ENCODE measurements at places on chromosomes 5 and 9.

DNA sequence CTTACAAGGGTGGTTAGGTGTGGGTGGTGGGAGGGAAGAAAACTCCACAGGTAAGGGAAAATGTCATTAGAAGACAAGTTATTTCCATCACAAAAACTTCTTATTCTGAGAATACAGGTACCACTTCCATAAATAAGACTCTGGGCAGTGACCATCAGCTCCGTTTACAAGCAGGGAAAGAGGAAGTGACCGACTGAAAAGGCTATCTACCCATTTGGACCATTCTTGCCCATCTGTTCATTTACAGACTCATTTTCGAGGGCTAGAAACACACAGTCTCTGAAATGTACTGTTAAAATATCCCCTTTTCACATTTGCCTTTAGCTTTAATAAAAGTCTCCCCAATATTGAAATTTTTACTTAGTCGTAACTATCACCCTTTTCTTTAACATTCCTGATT is 79.5 kb downstream of the TTC39B start:
- no peak for DNase-seq

DNA sequence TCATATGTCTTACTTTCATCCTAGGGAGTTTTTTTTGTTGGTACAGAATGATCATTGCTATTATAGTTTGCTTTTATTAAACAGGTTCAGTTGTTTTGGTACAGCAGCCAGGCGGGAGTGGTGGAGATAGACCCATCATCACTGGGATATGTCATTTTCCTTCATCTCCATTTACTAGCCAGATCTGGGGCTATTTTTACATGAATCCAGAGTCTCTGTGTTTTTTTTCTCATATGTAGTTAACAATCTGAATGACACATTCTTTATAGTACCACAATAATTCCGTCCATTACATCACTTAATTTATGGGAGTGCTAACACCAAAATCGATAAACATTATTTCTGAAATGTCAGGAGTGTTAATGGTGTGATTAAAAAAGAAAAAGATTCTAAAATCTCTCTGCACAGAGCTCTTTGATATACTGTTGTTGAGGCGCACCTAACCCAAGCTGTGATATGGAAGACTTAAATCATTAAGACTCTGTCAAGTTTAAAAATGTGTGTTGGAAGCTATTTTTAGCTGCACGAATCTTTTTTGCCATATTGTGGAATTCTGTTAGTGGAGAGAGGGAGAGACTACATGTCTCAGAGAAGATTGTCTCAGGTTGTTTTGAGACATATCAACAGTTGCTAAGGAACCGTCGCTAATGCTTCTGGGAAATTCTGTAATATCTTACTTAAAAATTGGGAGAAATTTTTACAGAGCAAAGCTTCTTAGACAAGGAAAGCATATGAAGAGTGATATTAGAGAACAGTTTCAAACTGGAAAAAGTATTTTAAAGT is 59.6 kb downstream of the RPS23 start:
- DNase-seq, result no peak

GRCh38 chr9:90038763-90039162 is 434.0 kb downstream of the GADD45G start:
- DNase-seq, result no peak

DNA sequence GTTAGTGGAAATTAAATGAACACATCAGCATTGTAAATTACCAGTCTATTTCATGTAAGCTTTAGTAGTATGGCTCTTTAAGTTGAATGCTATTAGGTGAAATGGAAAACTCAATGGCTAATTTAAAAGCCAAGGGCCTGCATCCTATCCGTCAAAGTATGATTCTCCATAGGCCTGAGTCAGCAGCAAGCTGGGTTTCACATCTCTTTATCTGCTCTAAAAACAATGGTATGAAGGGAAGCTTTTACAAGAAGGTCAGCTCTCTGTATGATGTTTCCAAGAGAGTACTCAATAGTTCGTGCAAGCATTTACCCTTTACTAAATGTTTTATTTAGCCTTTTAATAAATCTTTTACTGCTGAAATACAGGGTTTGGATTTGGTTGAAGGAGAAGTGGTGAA is 62.8 kb downstream of the MAP1B start:
- DNase-seq, result no peak

GRCh38 chr9:134841180-134841904 is 39.3 kb upstream of the FCN2 start:
- DNase-seq, result no peak

GRCh38 chr9:107945493-107945892 is 455.9 kb upstream of the KLF4 start:
- no peak for DNase-seq

DNA sequence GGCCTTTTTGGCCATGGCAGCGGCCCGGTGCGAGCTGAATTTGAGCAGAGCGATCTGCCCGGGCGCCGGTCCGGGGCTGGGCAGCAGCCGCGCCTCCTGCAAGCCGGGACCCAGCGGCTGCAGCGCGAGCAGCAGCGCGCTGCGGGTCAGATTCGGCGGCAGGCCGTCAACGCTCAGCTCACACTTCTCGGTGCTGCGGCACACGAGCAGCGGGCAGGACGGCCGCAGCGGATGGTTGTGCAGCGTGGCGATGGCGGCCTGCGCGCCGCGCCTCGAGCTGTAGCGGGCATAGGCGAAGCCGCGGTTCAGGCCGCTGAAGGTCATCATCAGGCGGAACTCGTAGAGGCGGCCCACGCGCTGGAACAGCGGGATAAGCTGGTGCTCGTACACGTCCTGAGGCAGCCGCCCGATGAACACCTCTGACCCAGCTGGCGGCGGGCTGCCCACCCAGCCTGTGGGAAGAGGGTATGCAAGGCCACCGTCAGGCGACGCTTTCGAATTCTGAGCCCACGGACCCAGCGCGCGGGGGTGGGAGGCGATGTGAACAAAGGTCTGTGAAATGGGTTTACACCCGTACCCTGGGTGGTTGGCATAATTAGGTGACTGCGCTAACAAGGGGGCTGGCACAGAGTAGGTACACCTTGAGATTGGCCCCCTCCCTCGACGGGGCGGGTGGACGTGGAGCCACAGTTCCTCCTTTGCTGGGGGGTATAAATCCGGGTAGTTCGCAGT is 755 bp downstream of the DND1 start:
- DNase-seq, result no peak

- DNase-seq, result no peak
Measured at GRCh38 chr5:95909738-95910137, 51.9 kb downstream of the ELL2 start.

GRCh38 chr5:171581781-171582180 is 162.3 kb downstream of the FGF18 start:
- DNase-seq, result no peak

DNA sequence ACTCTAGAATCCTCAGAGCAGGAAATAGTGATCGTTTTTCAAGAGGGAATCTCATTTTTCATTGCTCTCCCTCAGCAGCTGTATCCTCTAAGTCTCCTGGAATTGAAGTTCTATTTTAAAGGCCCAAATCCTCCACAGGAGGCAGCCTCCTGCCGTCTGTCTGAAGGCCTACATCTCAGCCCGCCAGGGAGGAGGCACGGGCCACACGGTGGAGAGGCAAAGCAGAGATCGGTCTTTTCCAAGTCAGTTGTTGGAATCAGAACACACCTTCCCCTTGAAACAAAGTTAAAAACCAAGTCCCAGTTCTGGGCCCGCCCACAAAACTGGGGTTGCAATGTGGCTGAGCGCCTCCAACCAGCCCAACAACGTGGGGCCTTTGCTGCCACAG is 68.7 kb downstream of the RAPGEF1 start:
- DNase-seq, result no peak

DNA sequence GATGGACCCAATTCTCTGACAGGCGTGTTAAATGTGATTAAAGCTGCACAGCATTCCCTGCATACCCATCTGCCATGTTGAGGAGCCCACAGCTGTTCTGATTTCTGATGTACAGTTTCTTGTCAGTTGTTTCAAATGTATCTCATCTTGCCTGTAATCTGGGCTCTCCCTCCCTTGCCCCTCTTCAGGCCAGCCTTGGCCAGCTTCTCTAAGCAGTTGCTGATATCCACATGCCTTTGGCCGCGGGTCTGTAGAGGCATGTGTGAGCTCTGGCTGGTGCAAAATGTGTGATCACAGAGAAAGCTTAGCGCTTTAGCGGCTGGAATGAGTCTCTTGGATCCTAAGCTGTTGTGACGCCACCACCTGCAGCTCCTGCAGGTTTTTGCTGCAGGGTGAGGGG is 332.0 kb downstream of the MLLT3 start:
- no peak for DNase-seq

DNA sequence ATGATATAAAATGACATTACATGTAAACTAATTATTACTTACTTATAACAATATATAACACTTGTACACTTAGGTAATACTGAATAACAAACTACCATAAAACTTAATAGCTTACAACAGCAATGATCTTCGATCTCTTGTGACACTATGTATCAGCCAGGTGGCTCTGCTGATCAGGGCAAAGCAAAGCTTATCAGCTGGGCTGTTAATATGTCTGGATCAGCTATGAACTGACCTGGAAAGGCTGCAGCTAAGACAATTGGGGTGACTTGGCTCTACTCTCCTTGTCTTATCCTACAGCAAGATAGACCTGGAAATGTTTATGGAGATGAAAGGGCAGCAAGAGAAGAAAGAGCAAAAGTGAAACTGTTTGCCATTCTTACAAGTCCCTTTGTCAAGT is 511.3 kb downstream of the TLR4 start:
- no peak for DNase-seq

GRCh38 chr5:74040811-74041491 is 415.0 kb downstream of the ARHGEF28 start:
- DNase-seq, result no peak

DNA sequence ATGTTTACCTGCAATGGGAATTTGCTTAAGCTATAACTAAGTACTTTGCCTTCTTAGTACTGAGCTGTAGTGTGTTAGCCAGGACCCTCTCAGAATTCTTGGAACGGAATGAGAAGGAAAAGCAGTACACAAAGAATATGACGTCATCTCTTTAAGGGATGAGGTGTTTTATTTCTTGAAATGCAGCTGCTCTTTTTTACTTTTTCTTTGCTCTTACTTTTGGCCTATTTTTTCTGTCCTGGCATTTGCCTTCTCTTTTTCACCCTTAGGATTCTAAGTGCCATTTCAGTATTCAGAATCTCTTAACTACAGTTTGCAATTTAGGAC is 10.1 kb downstream of the KIF2A start:
- no peak for DNase-seq

DNA sequence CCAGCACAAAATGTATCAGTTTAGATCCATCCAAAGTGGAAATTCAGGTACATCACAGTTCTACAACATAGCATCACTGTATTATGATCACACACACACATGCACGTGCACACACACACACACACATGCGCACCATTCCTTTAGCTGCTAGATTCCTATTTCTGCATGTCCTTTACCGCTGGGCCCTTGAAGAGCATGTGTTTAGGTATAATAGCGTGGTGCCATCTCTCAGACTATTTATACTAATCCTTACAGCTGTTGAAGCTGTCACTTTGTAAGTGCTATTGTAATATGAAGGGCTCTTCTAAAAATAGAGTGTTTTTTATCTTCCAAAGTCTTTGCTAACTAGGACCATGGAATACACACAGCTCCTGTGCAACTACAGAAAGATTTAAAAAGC is 308.8 kb upstream of the TRPC7 start:
- no peak for DNase-seq

DNA sequence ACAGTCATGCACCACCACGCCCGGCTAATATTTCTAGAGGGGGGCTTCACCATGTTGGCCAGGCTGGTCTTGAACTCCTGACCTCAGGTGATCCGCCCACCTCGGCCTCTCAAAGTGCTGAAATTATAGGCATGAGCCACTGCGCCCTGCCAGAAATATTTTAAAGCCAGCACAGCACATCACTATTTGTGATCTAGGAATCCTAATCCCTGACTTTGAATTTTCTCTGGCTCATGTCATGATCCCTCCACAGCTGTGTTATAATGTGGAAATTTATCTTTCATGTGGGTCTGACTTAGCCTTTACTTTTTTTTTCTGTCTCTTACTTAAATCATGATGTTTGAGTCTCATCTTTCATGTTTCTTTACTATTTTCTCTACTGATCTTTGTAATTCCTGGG is 18.7 kb upstream of the ITGA1 start:
- DNase-seq, result no peak

DNA sequence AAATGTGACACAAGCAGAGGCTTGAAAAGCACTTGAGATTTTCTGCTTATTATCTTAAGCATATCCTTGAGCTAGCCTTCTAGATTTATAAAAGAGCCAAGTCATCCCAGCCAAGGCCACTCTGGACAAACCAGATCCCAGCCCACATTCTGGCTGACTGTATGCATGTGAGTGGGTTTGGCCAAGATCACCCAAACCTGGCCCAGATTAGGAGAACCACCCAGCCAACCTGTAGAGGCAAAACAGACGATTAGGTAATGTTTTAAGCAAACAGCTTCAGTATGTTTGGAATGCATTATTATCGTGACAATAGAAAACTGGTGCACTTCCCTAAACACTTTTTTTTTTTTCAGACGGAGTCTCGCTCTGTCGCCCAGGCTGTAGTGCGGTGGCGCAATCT is 151.9 kb downstream of the SPATA31D1 start:
- DNase-seq, result no peak

GRCh38 chr5:94692581-94692980 is 74.1 kb downstream of the SLF1 start:
- no peak for DNase-seq

GRCh38 chr9:92714787-92715487 is 45.0 kb upstream of the IPPK start:
- no peak for DNase-seq

DNA sequence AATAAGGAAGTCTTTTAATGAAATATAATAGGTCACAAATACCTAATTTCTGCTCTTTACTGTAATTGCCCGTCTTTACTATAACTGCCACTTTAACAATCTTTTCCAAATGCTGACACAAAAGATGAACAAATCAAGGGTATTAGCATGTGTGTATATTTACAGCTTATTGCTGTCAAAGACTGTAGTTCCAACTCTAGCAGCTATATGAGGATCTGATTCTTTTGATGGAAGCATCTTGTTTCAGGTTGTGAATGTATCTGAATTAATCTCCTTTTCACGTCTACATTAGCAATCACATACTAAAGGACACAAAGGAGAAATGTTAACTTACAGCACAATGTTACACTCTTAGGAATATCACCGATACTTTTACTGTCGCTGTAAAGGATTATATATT is 27.9 kb downstream of the RFX3 start:
- DNase-seq, result no peak

DNA sequence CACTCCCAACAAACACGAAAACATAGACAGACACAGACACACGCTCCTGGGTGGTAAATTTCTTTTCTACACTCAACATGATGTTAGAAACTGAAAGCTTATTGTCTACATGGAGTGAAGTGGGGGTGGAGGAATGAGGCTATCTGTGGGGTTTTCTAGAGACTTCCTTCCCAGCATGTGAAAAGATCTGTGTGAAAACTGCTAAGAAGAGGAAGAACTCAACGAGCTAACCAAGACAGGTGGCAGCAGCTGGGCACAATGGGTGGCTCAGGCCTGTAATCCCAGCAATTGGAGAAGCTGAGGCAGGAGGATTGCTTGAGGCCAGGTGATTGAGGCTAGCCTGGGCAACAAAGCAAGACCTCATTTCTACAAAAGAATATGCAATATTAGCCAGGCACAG is 7.6 kb downstream of the FYB1 start:
- DNase-seq, result no peak

- DNase-seq, result peak; percentile 71
Measured at GRCh38 chr9:71793386-71794105, 25.2 kb upstream of the CEMIP2 start.

- no peak for DNase-seq
Measured at GRCh38 chr5:2914981-2915484, 163.6 kb upstream of the IRX2 start.

- DNase-seq, result no peak
Measured at GRCh38 chr5:32710550-32711361, at the start of gene NPR3. NPR3 (plus strand) TSS chr5:32711321; CDS start chr5:32711777, 456 bp downstream.
